ENCODE measurements at places on chromosomes 6 and 20. TPM values are rescaled to one million over a fixed set of nuclear protein-coding genes. Genes with fewer than 3 reads are reported as not detected.

DNA sequence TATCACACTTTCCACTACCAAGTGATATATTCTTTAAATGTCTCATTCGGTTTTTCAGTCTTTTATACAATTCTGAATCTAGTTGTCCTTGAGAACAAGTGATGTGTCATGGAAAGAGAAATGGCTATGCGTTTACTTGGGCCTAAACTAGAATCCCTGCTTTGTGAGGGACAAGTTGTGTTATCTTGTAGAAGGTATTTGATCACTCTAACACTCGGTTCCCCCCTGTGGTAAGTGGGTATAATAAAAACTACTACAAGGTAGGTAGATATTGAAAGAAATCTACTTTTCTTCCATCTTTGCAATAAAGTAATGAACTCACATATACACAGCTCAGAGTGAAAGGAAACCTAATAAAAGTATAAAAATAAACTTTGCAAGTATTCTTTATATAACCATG, 108.9 kb downstream of the MANEA start:
- DNase-seq: no peak

DNA sequence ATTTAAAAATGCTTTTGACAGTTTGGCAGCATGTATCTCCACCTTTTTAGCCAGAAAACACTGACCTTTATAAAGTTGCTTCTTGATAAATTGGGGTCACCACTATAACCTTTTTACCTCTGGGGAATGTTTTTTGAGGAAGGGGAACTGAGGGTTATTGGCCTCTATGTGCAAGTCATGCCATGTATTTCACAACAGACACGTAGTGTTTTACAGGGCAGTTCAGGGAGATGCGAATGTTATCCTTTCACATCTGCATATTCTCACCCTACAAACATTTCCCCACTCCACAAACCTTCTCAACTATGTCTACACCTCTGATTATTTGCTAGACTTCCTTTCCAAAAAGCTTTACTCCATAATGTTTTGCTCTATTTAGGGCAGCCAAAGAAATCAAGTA, 17.0 kb upstream of the SLA2 start:
- DNase-seq: no peak

Gene MLN
- total RNA-seq: not detected

Gene CYP24A1
- not detected for total RNA-seq

DNA sequence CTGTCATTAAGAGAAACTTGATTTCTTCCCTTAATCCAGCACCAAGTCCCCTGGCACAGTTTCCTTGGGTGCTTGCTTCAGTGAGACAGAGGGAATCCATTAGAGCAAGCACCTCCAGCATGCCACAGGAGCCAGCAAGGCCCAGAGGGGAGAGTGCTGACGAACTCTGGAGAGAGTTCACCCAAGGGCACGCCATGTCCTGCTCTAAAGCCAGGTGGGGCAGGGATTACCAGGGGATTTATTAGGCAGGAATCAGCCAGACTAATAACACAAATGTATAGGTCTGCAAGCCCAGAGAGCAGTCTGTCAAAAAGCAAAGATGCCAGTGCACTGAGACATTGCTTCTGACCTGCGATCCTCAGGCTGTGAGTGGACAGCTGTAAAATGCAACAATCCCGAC, 155.4 kb upstream of the SYNDIG1 start:
- DNase-seq: no peak

GRCh38 chr6:143125864-143126573, 65.3 kb downstream of the AIG1 start:
- DNase-seq: no peak

Gene HSPA1L
- 0.82 TPM for total RNA-seq

GRCh38 chr6:123415844-123416468, 220.8 kb downstream of the TRDN start:
- peak; percentile 54 for DNase-seq

- no peak for DNase-seq
Observed at GRCh38 chr6:123747515-123747914, 56.1 kb upstream of the NKAIN2 start.

Gene PERP
- total RNA-seq: 11.4 TPM

Gene TMEM244
- total RNA-seq: not detected

- DNase-seq: peak; percentile 39
Observed at GRCh38 chr20:10672624-10673127, 1.1 kb downstream of the JAG1 start.

- DNase-seq: no peak
Observed at GRCh38 chr20:44765701-44766347, 20.2 kb downstream of the KCNK15 start.

DNA sequence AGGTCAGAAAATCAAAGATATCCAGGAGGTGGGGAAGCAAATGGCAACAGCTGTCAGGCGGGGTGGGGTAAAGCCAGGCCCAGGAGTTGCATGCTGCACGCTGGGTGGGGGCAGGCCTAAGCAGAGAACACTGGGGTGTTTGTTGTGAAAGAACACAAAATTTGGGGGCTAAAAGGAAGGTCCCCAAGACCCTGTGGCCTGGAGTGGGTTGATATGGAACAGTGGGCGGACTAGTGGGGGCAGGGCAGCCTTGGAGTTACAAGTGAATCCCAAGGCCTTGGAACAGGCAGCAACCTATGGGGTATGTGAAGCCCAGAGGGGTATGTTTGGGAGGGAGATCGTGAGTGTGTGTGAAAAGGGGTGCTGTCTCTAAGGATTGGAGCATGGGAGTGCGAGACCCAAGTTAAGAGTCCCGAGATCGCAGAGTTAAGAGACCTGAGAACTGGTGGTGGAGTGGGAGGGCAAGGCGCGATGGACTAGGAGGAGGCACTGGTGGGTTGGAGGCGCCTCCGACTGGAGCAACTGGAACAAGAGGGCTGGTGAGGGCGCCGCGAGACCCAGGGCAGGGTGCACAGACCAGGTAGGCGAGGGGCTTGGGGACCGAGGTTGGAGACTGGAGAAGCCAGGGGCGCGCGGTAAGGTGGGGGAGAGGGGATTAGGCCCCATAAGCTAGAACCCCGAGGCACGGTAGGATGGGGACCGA, 658 bp downstream of the CUL7 start:
- DNase-seq: no peak

DNA sequence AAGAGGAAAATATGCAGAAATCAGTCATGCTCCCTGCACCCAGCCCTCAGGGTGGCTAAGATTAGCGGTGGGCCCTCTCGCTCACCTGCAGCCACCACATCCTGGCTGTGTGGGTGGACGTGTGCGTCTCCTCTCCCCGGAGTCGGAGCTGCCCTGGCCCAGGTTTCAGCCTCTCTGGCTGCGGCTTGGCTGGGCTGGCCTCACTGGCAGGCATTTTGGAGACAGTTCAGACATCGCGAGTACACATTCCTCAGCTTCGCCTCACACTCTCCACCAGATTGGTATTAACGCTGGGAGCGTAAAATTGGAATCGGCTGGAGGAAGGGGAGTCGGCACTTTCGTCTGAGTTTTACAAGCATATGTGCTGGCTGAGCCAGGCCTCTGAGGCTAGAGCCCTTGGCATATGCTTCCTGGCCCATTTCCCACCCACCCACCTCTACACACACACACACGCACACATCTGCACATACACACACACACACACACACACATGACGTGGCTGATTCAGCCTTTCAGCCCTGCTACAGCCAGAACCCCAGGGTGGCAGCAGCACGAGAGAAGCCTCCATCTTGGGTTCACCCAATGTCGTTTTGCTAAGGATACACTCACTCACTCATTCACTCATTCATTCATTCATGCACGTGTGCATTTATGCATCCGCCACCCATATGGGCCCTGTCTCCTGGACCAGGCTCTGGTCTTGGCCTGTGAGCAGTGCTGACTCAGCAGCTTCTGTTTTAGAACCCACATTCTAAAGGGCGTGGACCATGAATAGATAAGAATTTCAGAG, 42.9 kb downstream of the BCAS4 start:
- no peak for DNase-seq

DNA sequence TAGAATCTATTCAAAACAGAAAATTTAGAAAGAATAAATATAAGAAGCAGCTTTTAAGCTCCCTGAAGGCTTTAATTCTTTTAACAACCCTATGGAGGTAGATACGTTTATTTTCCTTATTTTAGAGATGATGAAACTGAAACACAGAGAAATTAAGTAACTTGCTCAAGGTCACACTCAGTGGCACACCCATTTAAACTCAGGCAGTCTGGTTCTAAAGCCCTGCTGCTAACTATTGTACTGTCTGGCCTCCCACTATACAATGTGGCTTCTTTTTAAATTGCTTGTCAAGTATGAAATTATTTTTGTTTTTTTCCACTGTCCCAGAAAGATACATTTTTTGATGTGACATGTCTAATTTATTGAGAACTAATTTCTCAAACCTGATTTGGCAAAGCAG, 55.7 kb downstream of the FAM217A start:
- DNase-seq: no peak

Gene RUNX2
- 1.8 TPM for total RNA-seq

Gene IPCEF1
- total RNA-seq: 18.8 TPM

Gene OR12D3
- not detected for total RNA-seq

GRCh38 chr6:5422321-5422915, 161.1 kb downstream of the FARS2 start:
- DNase-seq: peak; percentile 53

Gene RNASET2
- total RNA-seq: 11.6 TPM

GRCh38 chr6:93124006-93124632, 295.2 kb downstream of the EPHA7 start:
- no peak for DNase-seq

- DNase-seq: no peak
Observed at GRCh38 chr20:23634985-23635767, 2.6 kb downstream of the CST3 start.

Gene PROKR2
- total RNA-seq: not detected

Gene C6orf52
- 1.6 TPM for total RNA-seq

Gene DLL1
- total RNA-seq: 59.5 TPM

GRCh38 chr6:113903666-113904330, 46.7 kb downstream of the MARCKS start:
- DNase-seq: peak; percentile 63

- no peak for DNase-seq
Observed at GRCh38 chr20:34561661-34562060, 3.1 kb downstream of the MAP1LC3A start.

Measured in endothelial cell (in vitro differentiated cells).